ENCODE measurements at places on chromosomes 5 and 9.

DNA sequence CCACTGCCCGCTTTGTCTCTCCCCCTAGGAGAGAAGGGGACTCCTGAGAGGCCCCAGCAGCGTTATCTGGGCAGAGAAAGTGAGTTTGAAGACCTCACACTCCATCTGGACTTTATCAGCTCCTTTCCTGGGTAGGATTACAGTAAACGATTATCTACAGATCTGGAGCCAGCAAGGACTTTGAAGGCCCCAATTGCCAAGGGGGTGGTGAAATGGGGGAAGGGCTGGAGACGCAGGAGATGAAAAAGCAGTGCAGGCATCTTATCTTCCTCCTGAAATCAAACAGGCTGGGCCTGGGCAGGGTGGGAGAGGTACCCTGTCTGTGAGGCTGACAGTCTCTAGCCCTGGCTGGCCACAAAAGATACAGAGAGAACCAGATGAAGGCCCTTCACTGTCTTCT, 105.8 kb upstream of the MSX2 start:
- DNase-seq: no peak

- DNase-seq: no peak
These were observed 84.9 kb upstream of the PTGER4 start for GRCh38 chr5:40594811-40595210.

- DNase-seq: no peak
These were observed 220.4 kb downstream of the MAPKAP1 start for GRCh38 chr9:125486576-125486975.

- DNase-seq: no peak
These were observed 15.1 kb downstream of the IFNA1 start for GRCh38 chr9:21455320-21455719.

- DNase-seq: no peak
These were observed 90.5 kb upstream of the TRIM32 start for GRCh38 chr9:116596646-116597045.

GRCh38 chr5:146409054-146409671, 38.0 kb upstream of the TCERG1 start:
- DNase-seq: no peak

DNA sequence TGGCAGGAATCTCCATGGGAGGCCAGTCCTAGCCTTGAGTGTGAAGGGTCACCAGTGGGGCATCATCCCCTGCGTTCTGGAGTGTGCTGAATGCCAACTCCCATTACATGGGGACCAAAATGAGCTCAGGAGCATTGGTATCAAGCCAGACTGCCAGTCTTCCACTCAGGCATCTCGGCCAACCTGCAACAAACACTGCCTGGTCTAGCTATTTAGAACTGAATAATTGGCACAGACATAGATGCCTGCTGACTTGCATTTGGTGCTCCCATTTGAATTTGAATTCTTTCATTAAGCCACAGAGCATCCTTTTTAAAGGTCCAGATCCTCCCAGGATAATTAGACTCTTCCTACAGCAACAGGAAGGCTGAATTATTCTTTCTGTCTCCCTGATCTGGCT, 116.6 kb upstream of the ABCA1 start:
- no peak for DNase-seq

GRCh38 chr5:58094031-58094430, 365.9 kb downstream of the PLK2 start:
- no peak for DNase-seq

- no peak for DNase-seq
These were observed 763 bp downstream of the FGD3 start for GRCh38 chr9:92948038-92948534.

- no peak for DNase-seq
These were observed 517.0 kb downstream of the AGTPBP1 start for GRCh38 chr9:85224729-85225128.

DNA sequence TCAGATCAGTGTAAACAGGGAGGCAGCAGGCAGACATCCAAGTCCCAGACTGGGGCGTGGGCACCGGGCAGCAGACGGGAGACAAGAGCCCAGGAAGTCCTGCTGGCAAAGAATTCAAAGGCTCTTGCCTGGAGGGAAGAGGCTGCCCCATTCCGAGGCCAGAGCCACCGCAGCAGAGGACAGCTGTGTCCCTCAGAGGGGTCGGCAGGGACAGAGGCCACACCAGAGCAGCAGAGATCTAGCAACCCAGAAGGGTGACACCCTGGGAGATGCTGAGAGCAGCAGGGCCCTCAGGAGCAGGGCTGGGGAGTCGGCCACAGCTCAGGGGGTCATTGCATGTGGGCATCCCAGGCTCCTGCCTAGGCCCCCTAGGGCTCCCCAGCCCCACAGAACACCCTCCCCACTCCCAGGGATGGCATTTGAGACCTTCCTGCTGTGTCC, 29.1 kb downstream of the ADAMTS2 start:
- no peak for DNase-seq

DNA sequence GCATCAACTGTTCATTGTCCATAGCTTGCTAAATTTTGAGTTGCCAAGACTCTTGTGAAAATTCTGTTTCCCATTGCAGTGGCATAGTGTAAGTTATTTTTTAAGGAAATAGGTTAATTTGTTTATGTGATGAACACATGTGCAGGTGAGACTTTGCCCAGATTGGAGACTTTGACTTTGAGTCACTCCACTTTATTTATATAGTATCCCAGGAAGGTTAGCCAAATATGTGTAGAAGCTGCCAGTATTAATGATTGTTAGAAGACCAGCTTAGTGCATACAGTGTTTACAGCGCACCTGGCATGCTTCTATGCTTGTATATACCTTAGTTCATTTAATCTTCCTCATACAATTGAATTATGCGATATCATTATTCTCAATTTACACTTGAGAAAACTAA, 51.0 kb downstream of the MTAP start:
- DNase-seq: no peak

GRCh38 chr9:123967323-123967722, 37.4 kb upstream of the DENND1A start:
- no peak for DNase-seq

DNA sequence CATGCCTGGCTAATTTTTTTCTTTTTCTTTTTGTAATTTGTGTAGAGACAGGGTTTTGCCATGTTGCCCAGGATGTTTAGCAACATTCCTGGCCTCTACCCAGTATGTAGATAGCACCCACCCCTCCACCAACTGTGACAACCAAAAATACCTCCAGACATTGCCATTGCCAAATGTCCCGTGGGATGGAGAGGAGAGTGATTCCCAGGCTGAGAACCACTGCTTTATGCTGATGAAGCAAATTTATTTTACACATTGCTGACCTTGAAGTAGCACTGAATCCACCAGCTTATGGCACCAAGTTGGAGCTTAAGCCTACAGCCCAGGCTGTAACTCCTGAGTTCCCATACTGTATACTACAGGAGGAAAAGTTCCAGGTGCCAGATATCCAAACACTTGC, 58.5 kb downstream of the GGTA1 start:
- no peak for DNase-seq

DNA sequence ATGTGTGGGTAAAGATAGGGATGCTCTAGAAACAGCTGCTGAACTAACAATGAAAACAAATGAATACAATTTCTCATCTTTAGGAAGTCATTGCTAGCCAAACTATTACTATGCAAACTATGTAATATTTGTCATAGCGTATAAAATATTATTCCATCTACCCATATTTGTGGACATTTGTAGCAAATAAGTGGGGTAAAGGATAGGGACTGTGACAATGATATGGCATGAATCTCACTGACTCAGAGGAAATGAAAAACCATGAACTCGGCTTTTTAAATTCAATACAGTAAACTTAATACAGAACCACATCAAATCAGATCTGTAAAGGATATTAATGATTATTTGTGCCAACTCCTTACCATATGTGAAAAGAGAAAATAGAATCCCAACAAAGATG, 16.7 kb upstream of the TAS2R1 start:
- DNase-seq: no peak

- DNase-seq: no peak
These were observed 62.3 kb upstream of the RIOK2 start for GRCh38 chr5:97245386-97245785.

DNA sequence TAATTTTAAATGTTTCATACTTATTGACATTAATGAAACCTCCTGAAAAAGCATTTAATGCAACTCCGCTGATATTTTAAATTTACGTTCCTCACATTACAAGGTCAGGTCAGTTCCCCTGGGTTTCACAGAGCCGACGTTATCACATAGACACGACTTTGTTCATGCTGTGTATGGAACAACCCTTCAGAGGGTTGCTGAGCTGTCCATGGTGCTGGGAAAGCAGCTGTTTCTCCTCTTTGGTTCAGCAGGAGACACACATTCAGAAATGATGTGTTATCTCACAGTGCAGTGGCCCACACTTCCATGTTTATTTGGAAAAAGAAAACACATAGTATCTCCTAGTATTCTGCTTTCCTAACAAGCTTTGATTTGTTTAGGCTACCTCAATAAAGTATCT, 53.5 kb downstream of the PPP2R2B start:
- no peak for DNase-seq

- DNase-seq: no peak
These were observed 31.0 kb upstream of the FSTL4 start for GRCh38 chr5:133643365-133643764.

DNA sequence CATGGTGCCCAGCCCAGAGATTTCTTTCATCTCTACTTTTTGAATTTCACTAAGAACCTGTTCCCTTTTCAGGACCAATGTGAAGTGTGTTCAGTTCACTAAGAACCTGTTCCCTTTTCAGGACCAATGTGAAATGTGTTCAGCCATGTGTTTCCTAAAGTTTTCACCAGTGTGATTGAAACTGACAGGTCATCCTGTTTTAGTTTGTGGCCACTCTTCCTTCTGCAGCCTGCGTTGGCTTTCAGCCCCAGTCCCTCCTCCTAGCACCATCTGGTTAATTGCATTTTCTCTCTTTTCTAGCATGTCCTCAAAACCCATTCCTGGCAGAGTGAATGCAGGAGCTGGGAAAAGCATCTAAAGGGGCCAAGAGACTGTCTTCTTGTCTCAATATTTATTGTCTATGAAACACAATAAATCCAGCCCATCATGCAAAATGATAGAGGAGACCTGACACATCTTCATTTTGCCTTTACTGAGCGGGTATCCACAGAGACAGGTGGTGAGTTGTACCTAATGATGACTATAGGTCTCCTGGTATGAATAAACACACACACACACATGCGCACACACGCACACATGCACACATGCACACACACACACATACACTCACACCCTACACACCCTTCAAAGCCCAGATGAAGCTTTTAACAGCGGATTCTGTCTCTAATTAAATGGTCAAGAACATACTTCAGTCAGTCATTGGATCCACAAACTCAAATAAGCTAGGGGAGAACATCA, 6.1 kb upstream of the PANK3 start:
- DNase-seq: no peak

DNA sequence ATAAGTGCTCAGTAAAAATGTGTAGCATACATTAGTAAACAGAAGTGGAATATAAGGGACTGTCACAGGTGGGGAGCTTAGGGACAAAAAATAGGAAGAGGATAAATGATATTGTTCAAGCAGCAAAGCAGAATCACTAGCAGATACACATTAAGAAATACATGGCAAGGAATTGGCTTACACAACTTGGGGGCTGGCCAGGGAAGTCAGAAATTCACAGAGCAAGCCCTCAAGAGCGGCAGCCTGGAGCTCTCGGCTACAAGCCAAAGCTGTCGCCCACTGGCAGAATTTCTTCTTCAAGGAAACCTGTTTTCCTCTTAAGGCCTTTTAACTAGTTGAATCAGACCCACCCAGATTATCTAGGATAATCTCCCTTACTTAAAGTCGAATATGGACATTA, 73.0 kb upstream of the SMIM23 start:
- no peak for DNase-seq

- DNase-seq: no peak
These were observed 306.3 kb upstream of the KCNN2 start for GRCh38 chr5:114055318-114056184.

GRCh38 chr5:175520873-175521272, 42.5 kb downstream of the SFXN1 start:
- no peak for DNase-seq

DNA sequence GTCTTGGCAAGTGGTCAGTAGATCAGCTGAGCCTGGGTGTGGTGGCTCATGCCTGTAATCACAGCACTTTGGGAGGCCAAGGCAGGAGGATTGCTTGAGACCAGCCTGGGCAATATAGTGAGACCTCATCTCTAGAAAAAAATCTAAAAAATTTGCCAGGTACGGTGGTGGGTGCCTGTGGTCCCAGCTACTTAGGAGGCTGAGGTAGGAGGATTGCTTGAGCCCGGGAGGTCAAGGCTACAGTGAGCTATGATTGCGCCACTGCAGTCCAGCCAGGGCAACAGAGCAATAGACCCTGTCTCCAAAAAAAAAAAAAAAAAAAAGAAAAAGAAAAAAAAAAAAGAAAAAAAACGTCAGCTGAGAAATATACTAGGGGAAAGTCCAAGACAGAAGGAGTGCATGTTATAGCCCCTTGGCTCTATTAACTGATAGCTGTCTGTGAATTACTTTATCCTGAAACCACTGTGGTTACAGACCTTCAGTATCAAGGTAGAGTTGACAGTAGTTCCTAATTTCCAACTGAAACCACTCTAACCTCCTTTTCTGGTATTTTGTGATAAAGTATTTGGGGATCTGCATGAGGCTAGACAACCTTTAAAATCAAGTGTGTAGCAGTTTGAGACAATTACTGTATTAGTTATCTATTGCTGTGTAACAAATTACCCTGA, 2.3 kb upstream of the INIP start:
- DNase-seq: no peak

GRCh38 chr5:159916841-159917761, 819 bp downstream of the ADRA1B start:
- DNase-seq: no peak

- no peak for DNase-seq
These were observed 15.4 kb upstream of the SMIM15 start for GRCh38 chr5:61177716-61178115.

GRCh38 chr5:116395226-116395625, 179.4 kb downstream of the SEMA6A start:
- no peak for DNase-seq

DNA sequence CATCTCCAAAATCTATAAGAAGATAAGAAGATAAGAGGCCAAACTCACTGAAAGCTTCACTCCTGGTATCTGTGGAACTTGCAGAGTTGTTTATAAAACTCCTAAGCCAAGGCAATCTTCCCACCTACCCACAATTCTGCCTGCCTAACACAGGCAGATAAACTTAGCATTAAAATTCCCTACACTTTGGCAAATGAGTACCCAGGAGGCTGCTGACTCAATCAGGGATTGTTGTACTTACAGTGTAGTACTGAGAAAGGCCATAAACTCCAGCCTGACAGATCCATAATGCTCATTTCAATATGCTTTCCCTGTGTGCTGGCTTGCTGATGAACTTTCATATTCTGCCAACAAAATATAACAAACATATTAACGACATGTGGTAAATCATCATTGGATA, 725.2 kb downstream of the BRINP1 start:
- DNase-seq: no peak

DNA sequence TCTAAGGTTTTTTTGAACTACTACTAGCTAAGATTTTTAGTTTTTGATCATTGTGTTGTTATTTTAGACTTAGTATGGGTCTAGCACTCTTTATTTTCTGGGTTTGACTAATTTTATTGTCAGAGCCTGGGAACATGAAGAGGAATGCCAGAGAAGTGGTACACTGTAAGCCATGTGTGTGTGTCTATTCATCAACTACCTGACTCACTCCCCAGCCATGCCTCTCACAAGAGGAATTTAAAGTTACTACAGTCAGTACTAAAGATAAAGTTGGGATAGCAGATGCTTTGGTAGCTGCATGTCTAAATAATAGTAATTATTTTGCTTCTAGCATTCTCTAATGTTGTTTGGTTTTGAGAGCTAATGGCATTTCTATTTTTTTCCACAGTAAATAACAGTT, 264.8 kb downstream of the CSNK1G3 start:
- no peak for DNase-seq

- no peak for DNase-seq
These were observed 16.1 kb downstream of the IFNE start for GRCh38 chr9:21465859-21466518.

All from GOT3 (cell line).